ENCODE measurements at places on chromosomes 2 and 18. TPM values are rescaled to one million over a fixed set of nuclear protein-coding genes. Genes with fewer than 3 reads are reported as not detected.

DNA sequence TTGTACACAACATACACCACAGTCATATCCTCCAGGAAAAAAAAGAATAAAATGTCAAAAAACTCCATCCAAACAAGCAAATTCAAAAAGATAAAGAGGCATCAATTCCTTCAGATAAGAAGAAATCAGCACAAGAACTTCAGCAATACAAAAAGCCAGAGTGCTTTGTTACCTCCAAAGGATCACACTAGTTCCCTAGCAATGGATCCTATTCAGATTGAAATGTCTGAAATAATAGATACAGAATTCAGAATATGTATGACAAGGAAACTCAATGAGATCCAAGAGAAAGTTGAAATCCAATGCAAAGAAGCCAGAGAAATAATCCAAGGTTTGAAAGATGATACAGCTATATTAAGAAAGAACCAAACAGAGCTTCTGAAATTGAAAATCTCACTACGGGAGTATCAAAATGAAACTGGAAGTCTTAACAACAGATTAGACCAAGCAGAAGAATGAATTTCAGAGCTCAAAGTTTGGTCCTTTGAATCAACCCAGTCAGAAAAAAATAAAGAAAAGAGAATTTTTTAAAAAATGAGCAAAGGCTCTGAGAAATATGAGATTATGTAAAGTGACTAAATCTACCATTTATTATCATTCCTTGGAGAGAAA lies 80.6 kb downstream of the TRABD2A start:
- no peaks in the 10 kb centered on the region for H3K27me3 ChIP-seq
- no peak for DNase-seq
- H3K4me1 ChIP-seq: no peaks in the 10 kb centered on the region
- H3K27ac ChIP-seq: no peak overlapping the region
- no peak overlapping the region for H3K4me3 ChIP-seq

DNA sequence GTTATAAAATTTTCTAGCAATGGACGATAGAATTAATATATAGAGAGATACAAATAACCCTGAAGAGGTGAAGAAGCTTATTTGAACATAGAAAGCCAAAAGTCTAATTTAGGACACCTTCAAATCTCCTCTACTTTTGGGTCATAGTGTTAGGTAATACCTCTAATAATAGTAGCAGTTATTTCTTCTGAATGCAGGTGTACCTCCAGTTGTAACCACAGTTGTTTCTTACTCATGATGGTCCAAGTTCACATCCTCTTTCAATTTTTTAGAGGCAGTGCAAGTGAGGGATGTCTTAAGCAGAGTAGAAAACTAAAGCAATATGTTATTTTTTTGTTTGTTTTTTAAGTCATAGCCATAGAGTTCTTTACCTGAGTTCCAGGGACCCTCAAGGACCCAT lies 429.5 kb downstream of the CCDC85A start:
- no peak for DNase-seq
- no peak overlapping the region for H3K27ac ChIP-seq
- H3K4me1 ChIP-seq: no peaks in the 10 kb centered on the region

- no peaks in the 10 kb centered on the region for H3K27me3 ChIP-seq
- H3K27ac ChIP-seq: no peak overlapping the region
- peaks cover 12% of the 10 kb centered on the region for H3K4me1 ChIP-seq
- H3K4me3 ChIP-seq: no peak overlapping the region
Observed at GRCh38 chr2:144325086-144325485, 194.8 kb downstream of the ZEB2 start.

GRCh38 chr2:64609227-64609941 lies 44.3 kb downstream of the SERTAD2 start:
- H3K4me1 ChIP-seq: peaks cover 14% of the 10 kb centered on the region
- DNase-seq: peak; percentile 58
- no peaks in the 10 kb centered on the region for H3K36me3 ChIP-seq
- peak overlapping the region; percentile 76 for H3K27ac ChIP-seq
- H3K4me3 ChIP-seq: peak overlapping the region; percentile 61

CACNB4 gene
- 0.37 TPM for total RNA-seq

DNA sequence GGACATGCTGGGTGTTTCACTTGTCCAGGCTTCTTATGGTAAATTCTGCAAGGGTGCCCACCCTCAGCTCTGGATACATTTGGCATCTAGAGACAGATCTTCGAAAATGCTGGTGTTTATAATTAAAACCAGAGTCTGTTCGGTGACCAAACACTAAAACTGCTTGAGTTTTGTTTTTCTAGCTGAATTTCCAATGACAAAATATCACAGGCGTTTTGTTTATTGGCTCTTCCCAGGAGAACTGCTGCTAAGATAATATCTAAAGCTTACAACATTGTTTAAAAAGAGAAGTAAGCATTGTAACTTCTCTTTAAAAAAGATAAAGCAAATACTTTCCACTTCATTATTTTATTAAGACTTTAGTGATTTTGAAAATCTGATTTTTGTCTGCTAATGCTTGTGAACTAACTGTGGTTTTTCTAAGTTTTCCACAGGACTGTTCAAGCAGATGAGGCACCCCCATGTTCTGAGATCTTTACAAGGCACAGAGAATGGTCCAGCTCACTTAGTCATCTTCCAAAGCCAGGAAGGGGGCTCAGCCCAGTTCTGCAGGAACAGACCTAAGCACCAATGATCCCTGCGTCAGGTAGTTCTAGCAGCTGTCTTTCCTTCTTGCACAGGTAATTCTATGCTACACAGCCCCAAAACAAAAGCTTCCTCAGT lies 94.8 kb upstream of the LTBP1 start:
- no peaks in the 10 kb centered on the region for H3K27me3 ChIP-seq
- H3K4me1 ChIP-seq: no peaks in the 10 kb centered on the region

CGREF1 gene
- total RNA-seq: 4.5 TPM

DNA sequence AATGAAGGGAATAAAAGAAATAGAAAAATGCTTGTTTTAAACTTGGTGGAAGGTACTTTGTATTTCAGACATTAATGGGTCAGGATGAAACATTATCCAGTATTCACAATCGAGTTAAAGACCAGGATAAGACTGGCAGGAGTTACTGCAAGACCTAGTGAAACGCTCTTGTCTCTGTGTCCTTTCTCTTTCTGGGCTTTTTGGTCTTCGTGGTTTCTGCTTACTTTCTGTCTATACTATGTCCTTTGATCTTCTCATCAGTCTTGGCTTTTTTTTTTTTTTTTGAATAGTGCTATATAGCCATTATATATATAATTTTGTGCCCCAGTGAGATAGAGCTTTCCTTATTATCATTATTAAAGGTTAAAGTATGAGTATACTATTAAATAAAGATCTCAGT lies 42.1 kb upstream of the GAREM2 start:
- no peaks in the 10 kb centered on the region for H3K27me3 ChIP-seq
- no peak overlapping the region for H3K27ac ChIP-seq
- no peak overlapping the region for H3K4me3 ChIP-seq
- H3K36me3 ChIP-seq: peaks cover 24% of the 10 kb centered on the region

CHRNG gene
- total RNA-seq: not detected

GRCh38 chr18:52484977-52485376 lies 145.0 kb downstream of the DCC start:
- H3K36me3 ChIP-seq: no peaks in the 10 kb centered on the region
- DNase-seq: no peak
- no peaks in the 10 kb centered on the region for H3K4me1 ChIP-seq
- H3K4me3 ChIP-seq: no peak overlapping the region

RAD51AP2 gene
- total RNA-seq: 0.28 TPM

CCDC102B gene
- 5.9 TPM for total RNA-seq

GRCh38 chr2:194002699-194003368 lies 1654.2 kb upstream of the SLC39A10 start:
- no peaks in the 10 kb centered on the region for H3K36me3 ChIP-seq
- no peak overlapping the region for H3K4me3 ChIP-seq
- no peak overlapping the region for H3K27ac ChIP-seq
- DNase-seq: no peak
- H3K4me1 ChIP-seq: no peaks in the 10 kb centered on the region

DNA sequence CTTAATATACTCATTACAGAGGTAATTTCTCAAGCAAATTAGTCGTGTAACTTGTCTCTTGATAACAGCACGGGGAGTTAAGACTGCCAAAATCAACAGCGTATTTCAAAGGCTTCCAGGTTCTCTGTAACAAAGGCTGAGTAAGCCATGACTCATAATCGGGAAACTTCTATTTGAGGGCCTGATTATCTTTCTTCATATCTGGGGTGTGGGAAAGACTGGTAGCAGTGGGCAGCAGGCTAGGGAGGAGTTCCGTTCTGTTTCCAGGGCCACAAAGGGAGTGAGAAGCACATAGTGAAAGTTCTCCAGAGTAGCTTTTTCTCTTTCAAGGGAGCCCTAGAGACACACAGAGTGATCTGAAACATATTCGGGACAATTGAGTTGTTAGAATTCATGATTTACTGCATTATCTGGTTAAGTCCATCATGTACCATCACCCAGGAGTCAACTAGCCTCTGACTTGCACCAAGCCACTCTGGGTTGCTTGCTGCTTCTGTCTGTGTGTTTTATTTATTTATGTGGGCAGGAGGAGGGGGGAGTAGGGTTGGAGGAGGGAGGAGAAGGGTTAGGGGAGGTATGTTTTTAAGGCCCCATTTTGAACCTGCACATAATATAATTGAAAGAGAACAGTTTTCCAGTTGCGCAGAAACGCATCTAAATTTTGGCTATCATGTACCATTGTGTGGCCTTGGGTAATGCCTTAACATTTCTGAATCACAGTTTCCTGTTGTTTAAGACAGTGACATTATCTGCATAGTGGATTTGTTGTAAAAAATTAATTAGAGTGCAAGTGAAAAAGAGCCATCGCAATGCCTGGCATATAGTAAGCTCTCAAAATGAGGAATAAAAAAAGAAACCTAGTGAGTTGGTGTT lies 80.5 kb upstream of the ITPRID2 start:
- H3K4me3 ChIP-seq: no peak overlapping the region
- H3K36me3 ChIP-seq: no peaks in the 10 kb centered on the region
- H3K27ac ChIP-seq: peak overlapping the region; percentile 54
- no peak for DNase-seq
- no peaks in the 10 kb centered on the region for H3K27me3 ChIP-seq
- H3K4me1 ChIP-seq: no peaks in the 10 kb centered on the region

DNA sequence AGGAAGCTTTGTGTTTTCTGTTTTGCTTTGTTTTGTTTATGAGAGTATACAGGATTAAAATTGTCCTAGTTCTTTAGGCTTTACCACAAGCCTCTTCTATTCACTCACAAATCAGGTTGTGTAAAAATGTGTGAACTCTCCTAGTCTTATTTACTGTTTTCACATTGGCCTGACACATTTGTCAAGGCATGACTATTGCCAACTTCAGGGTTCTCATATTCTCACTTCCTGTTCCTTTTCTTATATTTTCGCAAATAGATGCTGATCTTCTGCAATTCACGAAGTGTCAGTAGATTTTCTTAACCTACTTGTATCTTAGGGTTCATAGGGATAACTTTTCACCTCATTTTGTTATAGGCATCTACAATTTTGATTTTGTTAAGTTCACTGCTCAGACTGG lies 67.1 kb downstream of the CCDC102B start:
- no peak for DNase-seq
- H3K4me3 ChIP-seq: no peak overlapping the region
- no peaks in the 10 kb centered on the region for H3K4me1 ChIP-seq
- H3K27me3 ChIP-seq: no peaks in the 10 kb centered on the region

DNA sequence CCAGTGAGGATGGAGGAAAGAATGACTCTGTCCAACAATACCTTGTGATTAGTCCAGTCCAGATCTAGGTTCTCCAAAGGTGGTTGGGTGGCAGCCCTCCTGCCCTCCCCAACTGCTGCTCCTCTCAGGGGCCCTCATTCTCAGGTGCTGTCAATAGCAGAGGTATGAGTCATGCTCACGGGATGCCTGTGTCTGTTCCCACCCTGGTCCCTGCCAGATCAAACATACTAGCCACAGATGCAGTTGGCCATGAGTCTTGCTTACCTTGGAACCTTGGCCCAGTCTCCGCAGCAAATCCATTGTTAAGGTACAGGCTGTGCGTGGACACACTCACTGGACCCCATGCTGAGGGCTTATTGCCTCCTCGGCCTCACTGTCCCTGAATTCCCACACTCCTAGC lies 24.9 kb upstream of the RPIA start:
- H3K4me1 ChIP-seq: no peaks in the 10 kb centered on the region
- no peak for DNase-seq
- H3K27me3 ChIP-seq: no peaks in the 10 kb centered on the region
- H3K4me3 ChIP-seq: no peak overlapping the region
- no peak overlapping the region for H3K27ac ChIP-seq
- no peaks in the 10 kb centered on the region for H3K36me3 ChIP-seq

- no peaks in the 10 kb centered on the region for H3K4me1 ChIP-seq
- no peak overlapping the region for H3K4me3 ChIP-seq
- no peaks in the 10 kb centered on the region for H3K36me3 ChIP-seq
Observed at GRCh38 chr2:54191361-54192135, 64.5 kb downstream of the TSPYL6 start.

GRCh38 chr2:187081461-187081860 lies 232.5 kb upstream of the ZSWIM2 start:
- no peaks in the 10 kb centered on the region for H3K36me3 ChIP-seq
- H3K4me3 ChIP-seq: no peak overlapping the region
- H3K4me1 ChIP-seq: no peaks in the 10 kb centered on the region
- no peak for DNase-seq
- H3K27ac ChIP-seq: no peak overlapping the region
- H3K27me3 ChIP-seq: no peaks in the 10 kb centered on the region

- no peaks in the 10 kb centered on the region for H3K4me1 ChIP-seq
- H3K4me3 ChIP-seq: no peak overlapping the region
- H3K27ac ChIP-seq: no peak overlapping the region
- DNase-seq: no peak
- H3K36me3 ChIP-seq: no peaks in the 10 kb centered on the region
- no peaks in the 10 kb centered on the region for H3K27me3 ChIP-seq
Observed at GRCh38 chr18:10063489-10063888, 149.7 kb downstream of the VAPA start.

CNDP1 gene
- total RNA-seq: not detected

DNA sequence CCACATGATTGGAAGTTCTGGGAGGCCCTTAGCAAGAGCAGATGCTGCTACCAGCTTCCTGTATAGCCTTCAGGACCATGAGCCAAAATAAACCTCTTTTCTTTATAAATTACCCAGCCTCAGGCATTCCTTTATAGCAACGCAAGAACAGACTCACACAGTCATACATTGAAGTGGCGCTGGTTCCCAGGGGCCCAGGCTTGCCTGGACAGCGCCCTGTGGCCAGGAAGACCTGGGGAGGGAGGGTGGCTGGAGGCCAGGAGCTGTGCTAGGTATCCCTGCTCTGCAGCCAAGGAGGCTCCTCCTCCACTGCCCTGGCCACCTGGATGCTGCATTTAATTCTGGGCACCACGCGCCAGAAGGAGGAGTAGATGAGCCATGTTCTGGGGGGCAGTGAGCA lies 98.1 kb downstream of the AGAP1 start:
- no peak overlapping the region for H3K27ac ChIP-seq
- DNase-seq: no peak
- no peaks in the 10 kb centered on the region for H3K36me3 ChIP-seq
- H3K4me1 ChIP-seq: peaks cover 5% of the 10 kb centered on the region

DNA sequence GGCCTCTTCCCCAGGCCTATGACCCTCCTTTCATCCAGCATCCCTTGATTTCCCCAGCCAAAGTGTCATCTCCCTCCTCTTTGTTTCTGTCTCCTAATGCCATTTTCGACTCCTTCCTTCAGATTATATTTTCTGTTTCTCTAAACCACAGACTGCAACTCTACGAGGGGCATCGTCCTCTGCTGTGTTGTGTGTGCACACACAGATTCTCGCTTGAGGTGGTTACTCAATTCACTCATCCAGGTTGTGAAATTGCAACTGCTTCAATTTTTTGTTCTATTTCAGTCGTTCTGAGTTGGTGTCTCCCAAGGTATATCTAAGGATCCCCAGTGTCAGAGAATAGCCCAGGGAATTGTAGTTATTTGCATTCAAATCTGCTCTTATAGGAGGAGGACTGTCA lies 113.5 kb upstream of the NDUFV2 start:
- H3K36me3 ChIP-seq: no peaks in the 10 kb centered on the region
- H3K4me3 ChIP-seq: no peak overlapping the region

GRCh38 chr2:236565212-236565611 lies 4.4 kb upstream of the ACKR3 start:
- H3K4me3 ChIP-seq: no peak overlapping the region
- DNase-seq: no peak
- no peaks in the 10 kb centered on the region for H3K27me3 ChIP-seq

All from right atrium auricular region (tissue), 2 donors.